ENCODE measurements at places on chromosomes 1 and 21.
A peak's percentile ranks its signal among the peaks of the same experiment; 100 is the strongest.

GRCh38 chr1:202852163-202852904 is 36.6 kb downstream of the RABIF start:
- DNase-seq = no peak

GRCh38 chr1:67564193-67564592 is 120.8 kb upstream of the GADD45A start:
- DNase-seq = no peak

DNA sequence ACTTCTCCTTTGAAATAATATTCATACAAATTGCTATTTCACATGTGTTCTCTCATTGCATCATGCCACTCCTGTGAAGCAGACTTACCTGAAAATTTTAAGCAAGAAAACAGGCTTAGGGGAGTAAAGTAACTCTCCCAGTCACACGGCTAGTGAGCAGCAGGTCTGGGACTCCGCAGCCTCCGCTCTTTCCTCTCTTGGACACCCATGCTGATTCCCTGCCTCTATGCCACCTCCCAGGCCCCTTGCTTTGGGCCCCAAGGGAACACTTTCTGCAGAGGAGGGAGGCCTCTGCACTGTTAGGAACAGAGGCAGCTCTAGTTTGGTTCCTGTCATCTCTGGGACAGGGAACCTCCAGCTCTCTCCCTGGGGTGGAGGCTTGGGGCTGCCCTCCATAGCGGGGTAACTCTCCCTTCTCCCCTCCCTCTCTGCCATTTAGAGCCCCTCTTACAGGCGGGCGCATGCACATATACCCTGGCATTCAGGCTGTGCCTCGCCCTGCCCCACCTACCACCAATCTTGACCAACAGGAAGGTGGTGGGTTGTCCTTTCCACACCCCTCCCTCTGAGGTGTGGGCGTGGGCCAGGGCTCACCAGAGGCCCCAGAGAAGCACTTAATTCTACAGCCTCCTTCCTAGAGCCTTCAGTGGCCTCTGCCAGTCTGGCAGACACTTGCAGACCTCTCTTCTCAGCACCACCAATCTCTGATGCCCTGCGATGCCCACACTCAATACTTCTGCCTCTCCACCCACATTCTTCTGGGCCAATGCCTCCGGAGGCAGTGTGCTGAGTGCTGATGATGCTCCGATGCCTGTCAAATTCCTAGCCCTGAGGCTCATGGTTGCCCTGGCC is at the start of gene RXFP4:
Gene RXFP4, plus strand, starts transcription at position 646 of the 852 bp plus-strand sequence. Its CDS starts 72 bp downstream, at position 718.
- no peak for DNase-seq

DNA sequence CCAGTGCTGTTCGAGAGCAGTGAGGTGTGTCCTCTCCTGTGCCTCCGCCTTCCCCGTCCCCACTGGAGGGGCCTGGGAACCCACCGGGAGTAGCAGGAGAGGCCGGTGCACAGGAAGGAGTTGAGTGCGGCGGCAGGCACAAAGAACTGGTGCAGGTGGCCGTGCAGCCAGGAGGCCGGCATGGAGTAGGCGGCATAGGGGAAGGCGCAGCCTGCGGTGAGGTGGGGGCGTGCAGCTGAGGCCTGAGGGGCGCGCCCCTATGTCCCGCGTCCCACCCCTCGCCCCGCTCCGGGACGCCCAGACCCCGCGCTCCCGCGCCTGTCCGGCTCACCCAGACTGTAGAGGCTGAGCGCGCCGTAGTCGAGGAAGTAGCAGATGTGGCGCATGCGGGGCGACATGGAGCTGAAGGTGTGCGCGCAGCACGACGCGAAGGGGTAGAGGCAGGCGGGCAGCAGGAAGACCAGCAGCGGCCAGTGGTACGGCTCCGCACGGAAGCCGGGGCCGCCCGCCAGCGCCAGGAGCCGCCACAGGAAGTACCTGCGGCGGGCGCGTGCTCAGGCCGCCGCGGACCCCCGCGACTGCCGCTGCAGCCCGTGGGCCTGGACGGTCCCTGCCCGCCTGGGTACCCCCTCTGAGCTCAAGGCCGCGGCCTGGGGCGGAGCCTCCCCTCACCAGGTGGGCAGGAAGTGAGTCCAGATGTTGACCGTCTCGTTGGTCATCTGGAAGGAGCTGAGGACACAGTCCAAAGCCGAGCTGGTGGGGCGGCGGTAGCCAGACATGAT is 2.2 kb downstream of the PAQR6 start:
- no peak for DNase-seq

DNA sequence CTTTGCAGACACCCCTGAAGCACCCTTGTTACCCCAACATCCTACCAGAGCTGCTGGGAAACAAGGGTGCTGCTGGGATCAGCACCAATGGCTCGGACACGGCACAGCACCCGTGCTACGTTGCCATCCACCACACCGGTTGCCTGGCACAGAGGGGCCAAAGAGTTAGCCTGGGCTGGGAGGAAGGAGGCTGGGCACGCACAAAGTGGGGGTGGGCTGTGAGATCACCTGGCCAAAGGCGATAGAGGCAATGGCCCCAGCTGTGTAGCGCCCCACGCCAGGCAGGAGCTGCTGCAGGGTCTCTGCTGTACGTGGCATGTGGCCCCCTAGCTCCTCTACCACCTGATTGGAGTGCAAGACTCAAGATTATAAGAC is 5.6 kb downstream of the HPDL start:
- DNase-seq = no peak

DNA sequence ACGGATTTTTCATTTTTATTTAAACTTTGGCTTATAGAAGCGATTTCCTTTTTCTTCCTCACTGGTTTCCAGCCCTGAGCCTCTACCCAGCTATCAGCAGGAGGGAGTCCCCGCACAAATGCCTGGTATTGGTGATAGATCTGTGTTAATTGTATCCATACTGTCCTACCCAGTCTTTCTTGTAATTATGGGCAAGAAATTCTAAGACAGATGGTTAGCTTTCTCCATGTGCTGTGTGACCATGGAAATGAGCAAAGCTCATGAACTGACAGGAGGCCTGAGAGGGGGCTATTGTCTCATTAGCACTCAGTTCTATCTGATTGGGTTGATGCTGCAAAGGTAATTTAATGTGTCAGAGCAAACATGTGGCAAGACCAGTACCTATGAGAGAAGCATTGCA is 108.1 kb upstream of the IVNS1ABP start:
- no peak for DNase-seq

DNA sequence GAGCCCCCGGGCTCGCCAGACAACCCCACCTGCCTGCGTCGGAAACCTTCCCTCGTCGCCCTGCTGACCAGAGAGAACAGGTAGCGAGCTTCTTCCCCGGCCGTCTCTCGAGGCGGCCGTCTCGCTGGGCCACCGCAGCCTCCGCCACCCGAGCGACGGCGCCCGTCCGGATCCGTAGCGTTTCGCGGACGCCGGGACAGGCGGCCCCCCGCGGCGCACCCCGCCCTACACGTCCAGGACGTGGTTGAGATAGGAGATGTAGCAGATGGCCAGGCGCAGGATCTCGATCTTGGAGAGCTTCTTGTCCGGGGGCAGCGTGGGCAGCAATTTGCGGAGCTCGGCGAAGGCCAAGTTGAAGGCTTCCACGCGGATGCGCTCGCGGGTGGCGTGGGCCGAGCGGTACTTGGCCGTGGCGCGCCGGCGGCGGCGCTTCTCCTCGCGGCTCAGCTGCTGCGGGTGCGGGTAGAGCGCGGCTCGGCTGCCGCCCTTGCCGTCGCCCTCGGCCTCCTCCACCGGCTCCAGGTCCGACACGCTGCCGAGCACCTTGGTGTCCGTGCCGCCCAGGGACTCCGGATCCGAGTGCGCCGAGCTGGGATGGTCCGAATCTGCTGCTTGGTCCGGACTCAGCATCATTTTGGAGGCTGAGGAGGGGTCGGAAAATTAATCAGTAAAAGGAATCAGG is 3.0 kb downstream of the NHLH2 start:
- no peak for DNase-seq

DNA sequence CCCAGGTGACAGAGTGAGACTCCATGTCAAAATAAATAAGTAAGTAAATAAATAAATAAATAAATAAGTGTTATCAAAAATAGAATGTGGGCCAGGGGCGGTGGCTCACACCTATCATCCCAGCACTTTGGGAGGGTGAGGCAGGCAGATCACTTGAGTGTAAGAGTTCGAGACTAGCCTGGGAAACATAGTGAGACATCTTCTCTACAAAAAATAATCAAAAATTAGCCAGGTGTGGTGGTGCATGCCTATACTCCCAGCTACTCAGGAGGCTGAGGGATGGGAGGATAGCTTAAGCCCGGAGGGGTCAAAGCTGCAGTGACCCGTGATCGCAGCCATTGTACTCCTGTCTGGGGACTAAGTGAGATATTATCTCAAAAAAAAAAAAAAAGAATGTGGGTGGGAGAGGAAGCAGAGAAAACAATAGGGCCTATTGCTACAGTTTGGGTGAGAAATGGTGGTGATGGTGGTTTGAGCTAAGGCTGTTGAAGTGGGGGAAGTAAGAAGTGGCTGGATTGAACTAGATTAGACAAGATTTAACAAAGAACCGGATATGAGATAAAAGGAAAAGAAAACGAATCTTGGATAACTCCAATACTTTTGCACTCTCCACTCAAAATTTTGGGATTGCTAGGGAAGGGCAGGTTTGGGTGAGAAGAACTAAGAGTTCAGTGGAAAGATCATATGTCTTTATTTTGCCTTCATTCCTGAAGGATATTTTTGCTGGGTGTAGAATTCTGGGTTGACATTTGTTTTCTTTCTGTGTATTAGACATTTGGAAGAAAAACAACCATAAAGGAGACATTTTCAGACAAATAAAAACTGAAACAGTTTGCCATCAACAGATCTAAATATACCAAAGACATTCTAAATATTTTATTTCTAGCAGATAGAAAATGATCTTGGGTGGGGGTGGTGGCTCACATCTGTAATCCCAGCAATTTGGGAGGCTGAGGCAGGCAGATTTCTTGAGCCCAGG is 57.1 kb upstream of the SPOCD1 start:
- no peak for DNase-seq

GRCh38 chr1:116106646-116107045 is 4.6 kb upstream of the MAB21L3 start:
- no peak for DNase-seq

DNA sequence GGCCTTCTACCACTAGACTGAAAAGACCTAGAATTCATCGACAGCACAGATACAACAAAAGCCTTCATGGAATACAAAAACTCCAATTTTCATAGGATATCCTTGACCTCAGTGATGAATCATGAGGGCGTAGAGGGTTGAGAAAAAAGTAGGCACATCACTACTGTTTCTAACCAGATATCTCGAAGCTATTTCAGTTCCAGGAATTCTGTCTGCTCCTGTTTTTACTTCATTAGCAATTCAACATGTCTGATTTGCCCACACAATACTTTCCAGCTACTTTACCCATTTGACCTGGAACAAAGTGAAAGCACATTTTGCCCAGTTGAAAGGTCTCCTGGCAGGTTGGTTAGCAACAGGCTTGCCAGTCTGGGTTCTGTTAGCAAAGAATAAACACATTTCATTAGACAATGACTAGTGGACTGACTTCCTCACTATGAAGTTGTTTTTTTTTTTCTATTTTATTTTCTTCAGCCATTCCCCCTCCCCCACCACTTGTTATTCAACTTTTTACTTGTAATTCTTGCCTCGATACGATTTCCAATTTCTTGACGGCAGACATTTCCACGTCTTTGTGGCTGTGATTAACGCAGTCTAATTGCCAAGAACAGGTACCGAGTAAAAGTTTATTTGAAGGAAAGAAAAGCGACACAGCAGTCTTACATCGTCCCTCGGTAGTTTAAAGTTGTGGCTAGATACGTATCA is 4.0 kb upstream of the ZBTB18 start:
- DNase-seq = no peak

DNA sequence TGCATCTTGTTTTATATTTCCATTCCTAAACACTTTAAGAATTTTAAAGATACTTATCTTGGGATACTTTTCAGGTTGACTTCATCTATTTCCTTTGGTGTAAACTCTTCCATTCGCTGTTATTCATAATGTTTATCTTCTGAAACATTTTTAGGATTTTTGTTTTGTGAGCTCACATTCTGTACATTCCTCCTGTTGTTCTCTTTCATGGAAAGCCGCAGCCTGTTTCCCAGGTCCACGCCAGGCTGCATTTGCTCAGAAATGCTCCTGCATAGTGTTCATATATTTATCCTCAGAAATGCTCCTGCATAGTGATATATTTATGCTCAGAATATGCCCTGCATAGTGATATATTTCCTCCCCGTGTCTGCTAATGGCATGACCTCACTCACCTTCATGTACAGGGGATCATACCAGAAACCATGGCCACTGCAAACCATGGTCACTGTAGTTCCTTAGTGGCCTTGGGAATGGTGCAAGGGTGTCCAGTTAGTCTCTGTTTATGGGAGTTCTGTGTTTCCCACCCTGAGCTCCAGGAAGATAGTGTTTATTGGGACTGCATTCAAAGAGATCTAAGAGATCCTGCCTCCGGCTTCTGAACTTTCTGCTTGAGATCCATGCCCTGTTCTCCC is 153.9 kb upstream of the GREM2 start:
- DNase-seq = no peak

GRCh38 chr1:41322835-41323234 is 38.4 kb upstream of the FOXO6 start:
- DNase-seq = no peak

DNA sequence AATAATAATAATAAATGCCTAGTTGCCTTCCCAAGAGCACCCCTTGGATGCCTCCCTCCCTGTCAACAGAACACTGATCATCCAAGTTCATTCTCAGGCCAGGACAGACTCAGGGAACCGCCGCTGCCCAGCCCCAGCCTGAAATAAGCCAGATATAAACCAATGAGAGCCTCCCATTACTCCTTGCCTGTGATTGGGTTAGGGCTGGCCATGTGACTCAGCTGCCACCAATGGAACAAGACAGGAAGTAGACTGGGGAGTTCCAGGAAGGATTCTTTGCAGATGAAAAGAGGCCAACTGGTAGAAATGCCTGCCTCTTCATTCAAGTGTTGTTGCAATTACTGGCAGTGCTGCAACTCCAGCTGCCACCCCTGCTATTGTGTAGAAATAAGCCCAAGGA is 146.4 kb upstream of the TIAM1 start:
- no peak for DNase-seq

- peak; percentile 76 for DNase-seq
Observed at GRCh38 chr1:54299037-54299436, 99.1 kb downstream of the MRPL37 start.

GRCh38 chr1:74205266-74205665 is 7.2 kb downstream of the FPGT start:
- no peak for DNase-seq

DNA sequence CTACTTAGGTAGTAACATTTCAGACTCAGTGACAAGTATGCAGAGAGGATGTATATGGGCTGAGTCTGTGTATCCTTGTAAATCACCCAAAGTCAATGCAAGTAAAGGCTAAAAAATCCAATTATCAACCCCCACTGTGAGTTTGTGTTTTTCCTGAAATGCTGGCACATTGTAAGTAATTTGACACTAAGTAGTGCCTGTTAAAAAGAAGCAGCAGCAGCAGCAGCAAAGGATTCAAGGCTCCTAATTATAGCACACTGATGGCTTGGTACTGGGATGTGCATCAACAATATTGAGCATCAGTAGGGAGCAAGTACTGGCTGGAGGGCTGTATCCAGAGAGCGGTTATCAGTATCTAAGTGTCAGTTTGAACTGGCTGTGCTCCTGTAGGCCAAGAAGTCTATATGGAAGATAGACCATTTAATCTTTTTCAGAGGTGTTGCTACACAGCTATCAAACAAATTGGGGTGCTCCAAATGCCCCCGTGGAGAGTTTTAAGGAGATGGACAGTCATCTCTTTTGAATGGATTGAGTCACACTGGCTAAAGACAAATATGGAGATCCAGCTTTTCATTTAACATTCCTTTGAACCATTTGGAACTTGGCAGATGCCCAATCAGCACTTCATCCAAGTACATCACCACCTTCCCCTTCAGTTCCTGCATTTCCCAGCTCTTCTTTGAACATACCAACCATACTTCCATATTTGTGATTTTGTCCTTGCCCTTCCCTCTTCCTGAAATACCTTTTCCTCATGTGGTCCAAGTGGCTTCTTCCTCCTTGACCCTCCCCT is 241.2 kb upstream of the ST6GALNAC5 start:
- DNase-seq = no peak

- DNase-seq = no peak
Observed at GRCh38 chr1:29096231-29096886, 27.3 kb downstream of the TMEM200B start.

Data from ascending aorta (tissue), 2 donors.